NCI-H748 treated with DMSO at 0.1 percent for 48 hours (cell line): ENCODE measurements at places on chromosomes 1 and 21.

GRCh38 chr1:208171616-208172422 lies 72.4 kb downstream of the PLXNA2 start:
- DNase-seq = no peak

GRCh38 chr1:52332411-52332810 lies 33.6 kb downstream of the CC2D1B start:
- DNase-seq = no peak

- DNase-seq = no peak
Measured at GRCh38 chr21:46117586-46118315, 19.8 kb downstream of the COL6A2 start.

GRCh38 chr1:45057542-45057941 lies 45.5 kb downstream of the UROD start:
- no peak for DNase-seq

GRCh38 chr1:223706077-223706973 lies 6.0 kb upstream of the CAPN2 start:
- DNase-seq = no peak

GRCh38 chr1:119978018-119978505 lies 81.7 kb upstream of the ADAM30 start:
- no peak for DNase-seq

DNA sequence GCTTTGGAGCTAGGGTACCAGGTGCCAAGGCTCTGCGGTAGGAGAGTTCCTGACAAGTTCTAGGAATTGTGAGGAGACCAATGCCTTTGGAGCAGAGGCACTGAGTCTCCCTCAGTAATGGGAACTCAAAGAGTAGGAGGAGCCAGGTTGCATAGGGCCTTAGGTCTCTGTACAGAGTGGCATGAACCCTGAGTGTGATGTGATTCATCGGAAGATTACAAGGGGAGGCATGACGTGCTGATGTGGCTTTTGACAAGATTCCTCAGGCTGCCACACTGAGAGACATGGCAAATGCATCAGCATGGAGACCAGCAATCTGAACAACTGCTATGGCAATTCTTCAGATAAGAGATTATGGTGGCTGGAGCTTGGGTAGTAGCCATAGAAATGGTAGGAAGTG lies 94.6 kb upstream of the SLC44A3 start:
- no peak for DNase-seq

DNA sequence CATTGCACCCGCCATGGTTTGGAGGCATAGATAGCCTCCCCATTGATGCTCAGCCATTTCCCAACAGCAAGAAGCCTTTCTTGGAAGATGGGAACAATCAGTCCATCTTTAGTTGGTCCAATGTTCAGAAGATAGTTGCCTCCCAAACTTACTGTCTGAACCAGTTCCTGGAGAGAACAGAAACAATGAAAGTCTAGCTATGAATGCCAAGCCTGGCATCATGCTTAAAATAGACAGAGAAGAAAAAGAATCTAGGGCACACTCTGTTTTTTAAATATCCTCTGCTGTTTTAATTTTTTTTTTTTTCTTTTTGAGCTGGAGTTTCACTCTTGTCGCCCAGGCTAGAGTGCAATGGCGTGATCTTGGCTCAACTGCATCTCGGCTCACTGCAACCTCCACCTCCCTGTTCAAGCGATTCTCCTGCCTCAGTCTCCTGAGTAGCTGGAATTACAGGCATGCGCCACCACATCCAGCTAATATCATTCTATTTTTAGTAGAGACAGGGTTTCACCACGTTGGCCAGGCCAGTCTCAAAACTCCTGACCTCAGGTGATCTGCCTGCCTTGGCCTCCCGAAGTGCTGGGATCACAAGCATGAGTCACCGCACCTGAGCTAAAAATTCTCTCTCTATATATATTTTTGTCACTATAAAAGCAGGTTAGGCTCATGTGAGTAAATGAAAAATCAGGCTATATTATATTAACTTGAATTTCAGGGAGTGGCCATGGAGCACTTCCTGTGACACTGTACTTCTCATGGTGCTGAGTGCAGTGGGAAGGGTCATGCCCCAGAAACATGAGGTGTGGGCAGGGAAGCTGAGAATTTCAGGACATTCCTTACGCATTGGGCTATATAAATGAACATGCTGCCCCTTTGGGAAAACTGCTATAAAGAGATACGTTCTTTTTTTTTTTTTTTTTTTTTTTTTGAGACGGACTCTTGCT lies 19.1 kb downstream of the FUCA1 start:
- DNase-seq = no peak

- DNase-seq = no peak
Measured at GRCh38 chr1:57158604-57158998, 192.8 kb upstream of the C8B start.

- no peak for DNase-seq
Measured at GRCh38 chr1:34631126-34631525, 123.7 kb upstream of the GJB5 start.

DNA sequence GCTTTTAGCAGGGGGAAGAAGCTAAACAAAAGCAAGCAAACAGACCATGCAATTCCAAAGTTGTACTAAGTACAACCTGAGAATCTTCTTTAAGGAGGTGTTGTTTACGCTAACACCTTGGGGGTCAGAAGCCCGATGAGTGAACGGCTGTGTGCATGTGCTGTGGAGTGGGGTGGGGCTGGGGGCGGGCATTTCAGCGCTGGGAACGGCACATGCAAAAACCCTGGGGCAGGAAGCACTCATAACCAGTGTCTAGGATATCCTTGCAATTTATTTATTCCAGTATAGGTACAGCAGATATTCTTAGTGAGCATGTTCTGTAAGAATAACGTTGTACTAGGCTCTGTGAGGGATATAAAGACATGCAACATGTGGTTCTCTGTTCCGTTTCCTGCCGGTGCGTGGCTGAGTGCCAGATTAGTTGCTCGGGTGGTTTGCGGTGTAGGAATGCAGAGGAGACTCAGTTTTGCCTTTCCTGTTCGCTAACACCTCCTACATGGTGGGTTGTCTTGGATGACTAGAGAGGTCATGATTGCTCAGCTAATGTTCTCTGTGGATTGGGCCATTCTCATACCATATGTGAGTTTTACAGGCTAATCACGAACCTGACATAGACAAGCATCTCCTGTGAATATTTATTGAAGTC lies 3.7 kb downstream of the FASLG start:
- DNase-seq = no peak
